ENCODE measurements at places on chromosomes 7 and 10.

DNA sequence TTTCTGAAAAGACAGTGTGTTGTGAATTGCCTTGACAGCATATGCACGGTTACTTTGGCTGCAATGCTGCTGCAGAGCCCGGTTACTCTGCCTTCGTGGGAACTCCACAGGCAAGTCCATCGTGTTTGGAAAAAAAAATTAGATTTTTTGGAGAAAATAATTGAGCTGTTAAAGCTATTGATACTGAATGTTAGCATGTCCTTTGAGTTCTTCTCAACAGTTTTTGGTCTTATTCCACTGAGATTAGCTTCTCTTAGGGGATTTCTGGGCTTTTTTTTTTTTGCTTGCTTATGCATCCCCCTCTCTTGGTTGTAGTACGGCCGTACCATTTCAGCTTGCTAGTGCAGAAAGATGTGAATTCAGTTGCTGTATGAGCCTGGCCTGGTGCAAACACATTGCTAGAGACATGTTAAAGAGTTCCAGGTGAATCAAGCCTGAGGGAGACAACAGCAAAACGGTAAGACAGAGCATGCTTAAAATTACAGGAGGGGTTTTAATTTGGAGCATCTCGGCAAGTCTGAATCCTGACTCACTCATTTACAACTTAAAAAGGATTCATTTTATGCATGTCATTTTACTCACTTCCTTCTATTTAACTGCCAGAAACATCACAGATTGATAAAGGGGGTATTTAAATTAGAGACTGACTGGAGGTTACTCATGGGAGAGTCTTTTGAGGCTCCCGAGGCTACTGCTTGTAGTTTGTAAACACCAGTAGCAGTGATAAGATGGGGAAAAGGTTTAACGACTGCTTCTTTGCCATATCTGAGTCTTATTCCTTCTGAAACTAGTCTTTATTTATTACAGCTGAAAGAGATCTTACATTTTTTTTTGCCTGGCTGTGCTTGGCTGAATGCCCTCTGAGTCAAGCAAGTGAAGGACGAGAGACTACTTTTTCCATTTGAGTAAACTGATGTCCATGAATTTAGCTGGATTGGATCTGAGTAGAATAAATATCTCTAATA lies 113.7 kb downstream of the CDK14 start:
- no peak for DNase-seq

- no peak for DNase-seq
Observed at GRCh38 chr10:33132626-33133025, 174.6 kb upstream of the ITGB1 start.

GRCh38 chr10:132365102-132365501 lies 31.9 kb upstream of the PWWP2B start:
- no peak for DNase-seq

DNA sequence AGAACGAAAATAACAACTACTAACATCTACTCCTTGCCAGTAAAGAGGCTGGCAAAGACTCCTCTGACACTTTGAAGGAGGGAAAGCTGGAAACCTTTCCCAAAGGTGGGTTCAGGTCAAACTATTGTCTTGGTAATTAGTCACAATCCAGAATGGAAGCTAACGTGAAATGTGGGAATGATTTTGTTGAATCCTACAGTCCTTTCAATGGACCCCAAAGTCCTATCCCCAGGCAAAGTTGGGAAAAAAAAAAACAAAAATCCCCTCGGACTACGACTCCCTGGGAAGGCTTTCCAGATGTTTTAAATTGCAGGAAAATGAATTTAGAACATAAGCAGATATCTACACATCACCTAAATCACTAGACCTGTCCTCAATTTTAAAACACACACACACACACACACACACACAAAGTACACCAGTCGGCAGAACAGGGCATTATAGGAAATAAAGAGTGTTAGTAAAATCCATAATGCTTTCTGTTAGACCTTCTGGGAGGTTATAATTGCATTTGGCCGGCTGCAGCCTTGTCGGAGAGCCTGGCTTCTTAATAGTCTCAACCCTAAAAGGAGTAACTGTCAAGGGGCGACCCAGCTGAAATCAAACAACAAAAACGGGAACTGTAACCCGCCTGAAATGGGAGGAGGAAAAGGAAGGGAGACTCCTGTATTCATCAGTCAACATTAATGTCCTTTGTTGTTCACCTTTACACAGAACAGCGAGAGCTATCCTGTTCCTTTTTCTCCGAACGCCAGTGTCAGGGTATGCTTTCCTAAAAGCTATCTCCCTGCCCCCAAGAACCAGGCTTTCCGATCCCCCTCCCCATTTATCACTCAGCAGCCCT lies 1.5 kb downstream of the DOCK4 start:
- DNase-seq, result no peak

GRCh38 chr10:113293167-113293566 lies 259.7 kb upstream of the HABP2 start:
- DNase-seq, result no peak

DNA sequence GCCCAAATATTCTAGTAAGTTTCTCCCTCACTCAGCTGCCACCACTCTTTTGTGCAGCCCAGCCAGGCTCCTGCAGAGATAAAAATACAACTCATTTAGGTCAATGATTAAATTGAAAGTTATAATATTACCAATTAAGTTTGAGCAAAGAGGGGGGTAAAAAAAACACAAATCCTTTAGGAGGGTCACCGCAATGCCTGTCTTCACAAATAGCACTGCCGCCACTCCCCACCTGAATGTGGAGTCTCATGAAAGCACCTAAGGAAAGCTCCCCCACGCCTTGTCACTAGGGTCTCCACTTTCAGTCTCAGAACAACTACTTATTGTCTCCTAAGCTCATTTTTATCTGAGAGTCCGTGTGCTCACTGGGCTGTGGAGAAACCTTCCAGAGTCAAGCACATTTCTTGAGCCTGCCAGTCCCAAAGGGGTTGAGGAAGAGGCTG lies 148.7 kb downstream of the FGFR2 start:
- no peak for DNase-seq

Data from KG1 (cell line).